Renal cortical epithelial cell (primary cell): ENCODE measurements at places on chromosomes 2 and 18.

- peak; percentile 17 for DNase-seq
Observed at GRCh38 chr2:218570850-218571249, 2.2 kb downstream of the CNOT9 start.

- peak; percentile 80 for DNase-seq
Observed at GRCh38 chr2:64866797-64867196, 122.4 kb upstream of the SLC1A4 start.

GRCh38 chr2:75108937-75109482, 90.3 kb downstream of the TACR1 start:
- no peak for DNase-seq

- DNase-seq = no peak
Observed at GRCh38 chr18:26780520-26781325, 84.8 kb downstream of the AQP4 start.

DNA sequence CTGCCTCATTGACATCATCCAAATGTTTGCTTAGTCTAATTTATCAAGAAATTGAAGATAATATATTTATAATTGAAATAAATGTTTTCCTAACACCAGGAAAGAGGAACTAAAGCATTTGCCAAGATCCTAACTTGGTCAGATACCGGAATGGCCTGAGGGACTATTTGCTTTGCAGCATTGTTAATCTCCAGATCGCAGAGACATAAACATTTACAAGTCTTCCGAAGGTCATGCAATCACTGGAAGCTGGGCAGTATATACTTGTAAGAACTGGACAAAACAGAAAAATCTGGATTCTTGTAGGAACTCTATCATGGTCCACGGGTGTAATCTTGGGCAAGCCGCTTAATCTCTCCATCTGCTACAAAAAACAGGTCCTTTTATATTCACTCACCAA, 42.2 kb downstream of the CYBRD1 start:
- no peak for DNase-seq

DNA sequence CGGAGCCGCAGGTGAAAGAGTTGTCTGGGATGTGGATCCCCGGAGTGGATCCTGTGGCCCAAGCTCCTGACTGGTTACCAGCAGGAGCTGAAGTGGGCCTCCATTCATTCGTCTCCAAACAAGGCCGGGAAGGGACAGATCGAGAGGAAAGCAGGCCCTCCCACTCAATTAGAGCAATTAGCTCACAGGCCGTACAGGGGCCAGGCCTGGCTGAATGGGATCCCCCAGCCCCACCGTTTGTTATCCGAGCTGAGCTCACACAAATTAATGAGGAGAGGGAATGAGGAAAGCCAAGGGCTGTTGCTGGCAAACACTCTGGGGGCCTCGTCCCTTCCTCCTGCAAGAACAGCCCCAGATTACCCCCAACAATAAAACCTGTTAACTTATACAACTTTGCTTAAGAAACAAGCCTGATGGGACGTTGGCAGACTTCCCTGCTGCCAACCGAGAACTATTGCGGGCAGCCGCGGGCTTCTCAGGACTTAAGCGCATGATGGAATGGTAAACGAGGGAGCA, 338.0 kb downstream of the BCL11A start:
- DNase-seq = no peak

- no peak for DNase-seq
Observed at GRCh38 chr2:205495819-205496218, 186.5 kb upstream of the NRP2 start.
